Psoas muscle (tissue), 8 donors: ENCODE measurements at places on chromosomes 3 and 15. TPM values are rescaled to one million over a fixed set of nuclear protein-coding genes. Genes with fewer than 3 reads are reported as not detected.
A peak's percentile ranks its signal among the peaks of the same experiment; 100 is the strongest.

HDDC3 gene
- 12.6 TPM for total RNA-seq

DNA sequence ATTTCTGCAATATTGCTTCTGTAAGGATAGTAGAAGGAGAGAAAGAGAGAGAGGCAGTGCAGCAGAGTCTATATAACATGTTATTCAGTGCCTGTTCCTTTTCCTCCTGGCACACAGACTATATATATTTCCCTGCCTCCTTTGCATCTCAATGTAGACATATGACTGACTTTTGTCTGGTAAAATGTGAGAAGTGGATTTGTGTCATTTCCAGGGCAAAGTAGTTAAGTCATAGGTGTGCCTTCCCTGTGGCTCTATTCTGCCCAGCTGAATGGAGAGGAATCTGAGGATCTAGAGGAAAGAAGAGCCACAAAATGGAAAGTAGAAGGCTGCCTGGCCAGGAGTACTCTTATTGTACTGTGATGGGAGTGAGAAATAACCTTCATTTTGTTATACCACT lies 54.6 kb upstream of the CADPS start:
- H3K4me1 ChIP-seq: no peaks in the 10 kb centered on the region
- no peak overlapping the region for H3K4me3 ChIP-seq
- no peaks in the 10 kb centered on the region for H3K36me3 ChIP-seq
- H3K27ac ChIP-seq: no peak overlapping the region

FBXO45 gene
- 15.3 TPM for total RNA-seq

DNA sequence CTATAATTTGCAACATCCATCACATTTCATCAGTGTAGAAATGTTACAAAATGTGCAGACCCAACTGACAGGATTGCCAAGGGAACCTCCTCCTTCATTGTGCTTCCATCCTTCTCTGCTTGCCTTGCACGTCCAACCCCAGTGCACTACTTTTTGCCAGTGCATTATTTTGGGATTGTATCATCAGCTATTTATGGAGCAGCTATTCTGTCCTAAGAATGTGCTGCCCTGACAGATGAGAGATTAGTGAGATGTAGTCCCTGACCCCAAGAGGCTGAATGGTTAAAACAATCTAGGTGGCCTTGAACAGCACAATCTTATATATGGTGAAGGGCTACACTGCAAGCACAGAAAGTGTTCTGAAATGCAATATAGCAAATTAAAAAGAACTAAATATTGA lies 935.8 kb downstream of the IGSF11 start:
- H3K27ac ChIP-seq: no peak overlapping the region
- no peaks in the 10 kb centered on the region for H3K36me3 ChIP-seq
- no peak overlapping the region for H3K4me3 ChIP-seq
- H3K4me1 ChIP-seq: no peaks in the 10 kb centered on the region
- H3K27me3 ChIP-seq: no peaks in the 10 kb centered on the region
- no peak for DNase-seq

SNUPN gene
- total RNA-seq: 17.1 TPM

- no peak overlapping the region for H3K4me3 ChIP-seq
- DNase-seq: no peak
- no peak overlapping the region for H3K27ac ChIP-seq
- H3K4me1 ChIP-seq: no peaks in the 10 kb centered on the region
- H3K27me3 ChIP-seq: no peaks in the 10 kb centered on the region
Observed at GRCh38 chr3:178072391-178073305, 463.6 kb upstream of the KCNMB2 start.

GABPB1 gene
- total RNA-seq: 10.9 TPM

DNA sequence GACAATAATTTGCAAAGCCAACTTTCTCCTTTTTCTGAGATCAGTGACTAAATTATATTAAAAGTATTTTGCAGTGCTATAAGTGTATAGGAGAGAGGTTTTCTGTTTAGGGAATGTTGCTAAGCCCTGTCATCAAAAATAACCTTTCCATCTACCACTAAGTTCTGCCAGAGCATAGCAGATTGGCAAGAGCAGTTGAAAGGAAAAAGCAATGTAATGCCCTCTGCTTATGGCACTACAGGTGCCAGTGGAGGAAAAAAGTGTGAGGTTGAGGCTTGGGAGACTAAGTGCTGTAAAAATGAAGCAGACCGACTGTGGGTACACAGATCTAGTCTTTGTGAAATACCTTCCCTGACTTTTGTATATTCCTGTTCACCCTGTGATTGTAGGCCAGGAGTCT lies 11.5 kb downstream of the FILIP1L start:
- H3K4me3 ChIP-seq: peak overlapping the region; percentile 71
- peak overlapping the region; percentile 90 for H3K27ac ChIP-seq
- H3K36me3 ChIP-seq: no peaks in the 10 kb centered on the region
- H3K27me3 ChIP-seq: no peaks in the 10 kb centered on the region
- DNase-seq: no peak

- peaks cover 98% of the 10 kb centered on the region for H3K36me3 ChIP-seq
- H3K4me3 ChIP-seq: no peak overlapping the region
- no peaks in the 10 kb centered on the region for H3K27me3 ChIP-seq
- no peaks in the 10 kb centered on the region for H3K4me1 ChIP-seq
- H3K27ac ChIP-seq: no peak overlapping the region
- no peak for DNase-seq
Observed at GRCh38 chr15:41269887-41270286, 38.8 kb downstream of the CHP1 start.

GRCh38 chr3:132553826-132554225 lies 43.2 kb upstream of the ACKR4 start:
- no peak overlapping the region for H3K4me3 ChIP-seq
- H3K27ac ChIP-seq: no peak overlapping the region

- H3K27ac ChIP-seq: no peak overlapping the region
- H3K4me3 ChIP-seq: no peak overlapping the region
- no peaks in the 10 kb centered on the region for H3K27me3 ChIP-seq
- peaks cover 34% of the 10 kb centered on the region for H3K4me1 ChIP-seq
Observed at GRCh38 chr3:81841540-81841939, 80.1 kb upstream of the GBE1 start.

DNA sequence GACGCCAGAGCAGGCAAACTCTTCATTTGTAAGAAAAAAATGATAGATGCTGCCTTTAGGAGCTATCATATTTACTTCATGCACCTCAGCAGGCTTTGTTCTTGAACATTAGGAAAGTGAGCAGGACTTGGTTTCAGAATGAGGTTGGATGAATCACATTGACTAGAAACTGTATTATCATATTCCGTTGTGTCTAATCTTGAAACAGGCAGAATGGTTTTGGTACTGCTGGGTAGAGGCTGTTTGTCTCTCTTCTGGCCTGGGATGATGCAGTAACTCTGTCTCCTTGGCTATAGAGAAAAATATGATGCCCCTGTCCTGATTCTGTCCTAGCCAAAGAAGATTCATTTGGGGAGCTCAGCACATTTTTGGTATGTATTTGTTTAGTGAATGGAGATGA lies 344.2 kb upstream of the GRM7 start:
- H3K4me1 ChIP-seq: no peaks in the 10 kb centered on the region
- no peak for DNase-seq
- H3K4me3 ChIP-seq: no peak overlapping the region
- H3K27ac ChIP-seq: no peak overlapping the region

SOX2 gene
- total RNA-seq: not detected

GRCh38 chr3:105526360-105527111 lies 159.8 kb downstream of the ALCAM start:
- H3K36me3 ChIP-seq: no peaks in the 10 kb centered on the region
- no peak overlapping the region for H3K27ac ChIP-seq
- no peaks in the 10 kb centered on the region for H3K4me1 ChIP-seq
- H3K4me3 ChIP-seq: no peak overlapping the region
- DNase-seq: no peak
